Fibroblast of upper back skin (primary cell): ENCODE measurements at places on chromosomes 6 and 20.
A peak's percentile ranks its signal among the peaks of the same experiment; 100 is the strongest.

GRCh38 chr20:2558581-2559278 lies 22.4 kb downstream of the TMC2 start:
- DNase-seq, result no peak

GRCh38 chr6:156400487-156400886 lies 376.7 kb upstream of the ARID1B start:
- DNase-seq, result no peak

- DNase-seq, result no peak
Observed at GRCh38 chr6:38404355-38404754, 235.4 kb downstream of the BTBD9 start.

DNA sequence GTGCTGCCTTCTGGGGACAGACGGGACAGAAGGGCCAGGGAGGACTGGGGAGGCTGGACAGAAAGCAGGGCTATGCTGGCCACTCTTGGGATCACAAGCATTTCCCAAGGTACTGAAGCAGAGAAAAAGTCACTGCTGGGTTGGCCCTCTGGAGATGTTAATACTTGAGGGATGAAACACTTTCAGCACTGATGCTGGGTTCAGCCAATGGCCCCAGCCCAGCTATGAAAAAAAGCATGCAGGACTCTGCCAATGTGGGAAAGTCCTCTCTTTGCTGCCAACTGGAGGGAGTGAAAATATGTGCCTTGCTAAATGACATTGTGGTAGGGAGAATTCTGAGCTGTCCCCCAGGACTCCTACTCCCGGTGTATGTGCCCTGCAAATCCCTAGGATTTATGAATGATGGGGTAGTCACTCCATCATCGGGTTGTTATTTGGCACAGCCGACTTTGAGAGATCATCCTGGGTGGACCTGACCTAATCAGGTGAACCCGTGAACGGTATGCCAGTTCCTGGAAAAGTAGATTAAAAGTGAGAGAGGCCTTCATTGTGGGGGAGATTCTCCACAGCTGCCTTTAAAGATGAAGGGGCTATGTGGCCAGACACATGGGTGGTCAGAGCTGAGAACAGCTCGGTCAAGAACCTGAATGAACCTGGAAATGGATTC lies 119.9 kb upstream of the TRAF3IP2 start:
- DNase-seq, result peak; percentile 37

- no peak for DNase-seq
Observed at GRCh38 chr6:39114388-39114703, 640 bp downstream of the SAYSD1 start.

DNA sequence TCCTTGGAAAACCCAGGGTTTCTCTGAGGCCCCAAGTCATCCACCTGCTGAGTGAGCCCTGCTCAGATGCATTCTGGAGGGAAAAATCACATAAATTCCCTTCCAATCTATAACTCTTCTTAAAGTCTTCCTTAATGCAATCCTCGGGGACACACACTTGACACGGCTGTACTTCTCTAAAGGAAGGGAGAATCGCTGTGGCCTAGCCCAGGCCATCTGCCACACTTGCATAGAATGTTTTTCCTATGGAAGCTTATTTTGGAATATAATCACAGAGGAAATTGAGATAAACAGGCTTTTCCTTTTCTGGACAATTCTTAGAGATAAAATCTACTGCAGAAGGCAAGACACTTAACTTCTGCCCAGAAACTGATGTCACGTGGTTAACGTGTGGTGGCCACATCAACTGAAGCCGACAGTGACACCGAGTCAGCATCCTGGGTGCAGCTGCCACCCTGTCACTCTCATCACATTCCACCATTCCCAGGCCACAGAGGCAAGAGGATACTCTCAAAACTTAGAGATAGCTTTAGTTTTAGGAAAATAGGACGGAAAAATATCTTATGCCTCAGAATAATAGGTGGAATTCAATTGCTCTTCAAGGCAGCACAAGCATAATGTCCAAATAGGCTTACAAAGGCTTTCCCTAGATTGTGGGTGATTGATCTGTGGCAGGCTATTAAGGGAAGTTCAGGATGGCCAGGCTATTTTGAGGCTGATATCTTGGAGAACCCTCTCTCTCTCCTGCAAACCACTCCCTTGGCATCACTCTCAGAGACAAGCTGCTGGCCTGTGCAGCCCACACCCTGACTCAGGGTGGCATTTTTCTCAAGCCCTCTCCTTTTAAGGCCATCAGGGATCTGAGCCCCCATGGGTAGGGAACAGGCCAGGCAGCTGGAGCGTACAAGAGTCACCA lies 29.6 kb downstream of the PSMB1 start:
- no peak for DNase-seq

DNA sequence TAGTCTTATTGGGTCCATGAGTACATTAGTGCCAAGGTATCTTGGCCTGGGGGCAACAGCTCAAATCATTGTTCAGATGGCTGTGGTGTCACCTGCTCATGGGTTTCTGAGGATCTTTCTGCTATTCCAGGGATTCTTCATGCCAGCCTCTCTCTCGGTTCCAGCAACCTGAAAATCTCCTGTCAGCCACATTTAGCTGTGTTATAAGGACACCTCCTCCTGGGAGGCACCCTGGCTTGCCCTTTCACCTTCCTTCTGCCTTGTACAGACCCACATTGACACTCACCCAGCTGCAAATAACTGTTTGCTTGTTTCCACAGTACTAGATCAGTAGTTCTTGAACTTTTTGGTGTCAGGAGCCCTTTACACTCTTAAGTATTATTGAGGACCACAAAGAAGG lies 159.9 kb downstream of the GRM4 start:
- DNase-seq, result no peak

GRCh38 chr6:2753110-2753489 lies 2.4 kb upstream of the MYLK4 start:
- no peak for DNase-seq

- DNase-seq, result no peak
Observed at GRCh38 chr6:70112716-70113115, 190.2 kb downstream of the COL9A1 start.

GRCh38 chr6:161850562-161850961 lies 576.7 kb upstream of the AGPAT4 start:
- DNase-seq, result peak; percentile 61

- DNase-seq, result peak; percentile 83
Observed at GRCh38 chr6:75609639-75610590, 8.2 kb downstream of the SENP6 start.

DNA sequence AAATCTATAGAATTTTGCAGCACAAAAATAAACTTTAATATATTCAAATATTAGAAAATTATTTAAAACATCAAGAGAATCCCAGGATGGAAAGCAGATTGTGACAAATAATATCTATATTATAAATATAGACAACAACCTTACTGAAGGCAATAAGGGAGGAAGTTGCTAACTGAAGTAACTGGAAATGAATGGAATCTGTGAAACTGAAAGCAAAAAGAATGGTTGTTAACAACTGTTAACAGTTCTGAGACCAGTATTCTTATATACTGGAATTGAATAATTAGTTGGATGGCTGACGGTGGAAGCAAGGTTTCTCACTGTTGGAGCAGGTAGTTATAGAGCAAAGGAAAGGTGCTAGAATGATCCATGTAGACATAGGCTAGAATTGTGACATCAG lies 220.4 kb downstream of the PLCB1 start:
- no peak for DNase-seq

DNA sequence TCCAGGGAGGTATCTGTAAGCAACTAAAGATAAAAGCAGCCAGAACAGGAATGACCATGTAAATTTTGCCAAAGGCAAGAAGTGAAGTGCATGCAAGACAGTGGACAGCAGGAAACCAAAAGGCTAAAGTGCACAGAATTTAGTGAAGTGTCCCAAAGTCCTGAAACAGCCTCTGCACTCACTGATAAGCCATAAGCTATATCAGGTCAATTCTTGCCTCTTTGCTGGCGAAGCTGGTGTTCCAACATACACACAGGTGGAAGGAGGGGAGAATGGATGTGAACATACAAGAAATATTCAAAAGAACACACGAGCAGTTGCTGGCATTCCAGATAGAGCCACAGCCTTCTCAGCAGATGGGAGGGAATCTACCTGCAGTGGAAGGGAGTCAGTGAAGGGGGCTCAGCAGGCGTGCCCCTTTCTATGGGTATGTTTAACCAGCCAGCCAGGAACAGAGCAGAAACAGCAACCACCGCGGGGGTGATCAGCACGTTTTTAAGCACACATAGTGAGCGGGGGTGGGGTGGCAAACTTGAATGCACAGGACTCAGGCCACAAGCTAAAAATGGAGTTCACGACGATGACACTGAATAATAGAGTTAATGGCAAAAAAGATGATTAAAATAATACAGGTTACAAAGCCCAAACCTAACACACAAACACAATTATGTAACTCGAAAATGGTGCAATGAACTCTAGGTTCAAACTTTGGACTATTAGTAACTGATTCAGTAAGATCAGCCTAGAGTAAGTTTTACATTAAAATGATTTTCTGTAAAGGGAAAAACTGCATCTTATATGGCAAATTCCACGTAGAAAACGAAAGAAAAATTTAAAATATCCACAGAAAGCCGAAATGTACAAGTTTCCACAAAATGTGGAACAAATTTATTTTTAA lies 1.2 kb downstream of the ECI2 start:
- no peak for DNase-seq

DNA sequence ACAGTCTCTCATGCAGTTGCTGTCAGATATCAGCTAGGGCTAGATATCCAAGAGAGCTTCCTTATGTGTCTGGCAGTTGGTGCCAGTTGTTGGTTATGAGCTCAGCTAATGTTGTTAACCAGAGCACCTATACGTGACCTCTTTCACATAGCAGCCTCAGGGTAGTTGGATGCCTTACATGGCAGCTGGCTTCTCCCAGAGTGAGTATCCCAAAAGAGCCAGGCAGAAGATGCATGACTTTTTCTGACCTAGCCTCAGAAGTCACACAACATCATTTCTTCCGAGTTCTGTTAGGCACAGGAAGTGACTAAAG lies 175.7 kb downstream of the VEGFA start:
- DNase-seq, result no peak

DNA sequence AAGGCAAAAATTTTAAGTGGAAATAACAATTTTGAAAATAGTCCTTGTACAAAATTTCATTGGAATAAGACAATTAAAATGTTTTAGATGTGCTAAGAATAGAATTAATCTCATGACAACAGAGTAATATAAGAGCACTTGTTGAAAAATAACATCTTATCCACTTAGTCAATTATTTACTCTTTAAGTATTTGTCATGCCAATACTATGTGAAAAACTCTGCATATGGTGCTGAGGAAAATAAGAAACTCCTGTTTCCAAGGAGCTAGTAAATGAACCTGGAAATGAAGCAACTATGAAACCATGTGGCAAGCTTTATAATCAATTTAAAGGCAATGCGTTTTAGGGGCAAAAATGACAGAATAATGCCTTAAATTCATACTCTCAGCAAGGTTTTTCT lies 42.7 kb upstream of the HCRTR2 start:
- DNase-seq, result peak; percentile 31

- no peak for DNase-seq
Observed at GRCh38 chr6:13120483-13121482, 207.6 kb downstream of the TBC1D7 start.

DNA sequence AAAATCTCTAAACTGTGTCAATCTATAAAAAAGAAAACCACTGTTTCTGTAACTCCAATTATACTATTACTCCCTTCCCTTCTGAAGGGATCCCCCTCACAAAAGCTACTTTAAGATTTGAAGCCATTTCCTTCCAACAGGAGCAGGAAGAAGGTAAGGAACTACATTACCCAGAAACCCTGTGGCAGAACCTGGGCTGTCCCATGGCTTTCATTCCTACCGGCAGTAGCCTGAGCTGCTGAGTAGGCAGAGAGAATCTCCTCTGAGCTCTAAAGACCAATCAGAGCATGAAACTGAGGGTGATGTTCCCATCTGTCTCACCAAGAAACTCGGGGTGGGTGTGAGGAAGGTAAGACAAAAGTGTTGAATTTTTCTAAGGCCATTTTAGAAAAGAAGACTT lies 108.0 kb upstream of the LRFN2 start:
- no peak for DNase-seq

DNA sequence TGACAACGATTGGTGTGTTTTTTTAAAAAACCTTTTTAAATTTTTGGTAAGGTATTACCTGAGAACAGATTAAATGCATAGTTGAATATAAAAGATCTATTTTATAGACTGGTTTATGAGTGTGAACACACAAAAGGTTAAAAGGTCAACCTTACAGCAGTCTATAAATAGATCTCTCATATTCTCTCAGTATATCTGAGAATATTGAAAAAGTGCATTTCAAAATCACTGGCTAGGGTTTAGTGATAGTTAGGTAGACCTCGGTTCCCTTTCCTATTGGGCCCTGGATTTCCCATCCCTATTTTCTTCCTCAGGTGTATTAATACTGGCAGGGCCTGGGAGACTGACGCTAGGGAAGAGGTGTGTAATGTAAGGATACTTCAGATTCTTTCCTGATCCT lies 723 bp upstream of the ZNF451 start:
- no peak for DNase-seq

GRCh38 chr6:155548576-155548975 lies 92.9 kb upstream of the NOX3 start:
- DNase-seq, result no peak

- no peak for DNase-seq
Observed at GRCh38 chr6:44627091-44627882, 239.8 kb downstream of the CDC5L start.

- DNase-seq, result no peak
Observed at GRCh38 chr6:135875446-135875845, 23.9 kb downstream of the PDE7B start.

GRCh38 chr20:963795-964194 lies 38.3 kb downstream of the RSPO4 start:
- DNase-seq, result no peak

DNA sequence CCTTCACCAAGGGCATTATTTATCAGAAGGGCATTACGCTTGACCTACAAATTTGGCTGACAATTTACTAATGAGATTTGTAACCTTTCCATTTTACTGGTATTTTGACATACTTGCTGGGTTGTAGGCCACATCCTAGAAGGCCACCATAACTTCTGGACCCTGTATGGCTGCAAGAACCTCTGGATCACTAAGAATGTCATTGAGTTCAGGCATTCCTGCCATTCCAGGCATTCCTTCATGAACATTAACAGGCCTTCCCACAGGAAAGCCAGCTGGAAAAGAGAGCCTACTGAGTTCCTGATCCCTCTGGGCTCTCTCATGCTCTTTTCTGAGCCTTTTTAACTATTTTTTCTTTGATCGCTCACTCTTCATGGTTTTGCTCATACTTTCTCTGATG lies 28.4 kb upstream of the SLC35A1 start:
- peak; percentile 5 for DNase-seq

GRCh38 chr6:14709900-14710299 lies 536.0 kb upstream of the JARID2 start:
- DNase-seq, result no peak

DNA sequence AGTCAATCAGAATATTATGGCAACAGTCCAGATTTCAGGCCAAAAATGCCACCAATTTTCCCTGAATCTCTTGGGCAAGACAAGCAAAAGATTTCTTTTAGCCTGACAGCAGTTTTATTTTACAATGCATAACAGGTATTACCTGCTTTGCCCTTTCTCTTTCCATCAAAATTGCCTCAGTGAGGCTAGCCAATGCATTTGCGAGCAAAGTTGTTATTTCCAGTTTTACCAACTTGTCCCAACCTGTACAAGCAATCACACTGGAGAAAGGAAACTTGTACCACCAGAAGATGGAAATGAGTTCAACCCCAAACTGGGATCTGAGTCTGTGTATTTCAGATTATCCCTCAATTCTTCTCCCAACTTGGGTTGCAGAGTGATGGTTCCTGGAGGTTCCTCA lies 279.9 kb upstream of the CDYL start:
- no peak for DNase-seq

- peak; percentile 52 for DNase-seq
Observed at GRCh38 chr6:35057449-35058357, 83.4 kb downstream of the TCP11 start.
